ENCODE measurements at places on chromosomes 6 and 20.

GRCh38 chr6:148461986-148462577, 119.4 kb downstream of the SASH1 start:
- DNase-seq: no peak

DNA sequence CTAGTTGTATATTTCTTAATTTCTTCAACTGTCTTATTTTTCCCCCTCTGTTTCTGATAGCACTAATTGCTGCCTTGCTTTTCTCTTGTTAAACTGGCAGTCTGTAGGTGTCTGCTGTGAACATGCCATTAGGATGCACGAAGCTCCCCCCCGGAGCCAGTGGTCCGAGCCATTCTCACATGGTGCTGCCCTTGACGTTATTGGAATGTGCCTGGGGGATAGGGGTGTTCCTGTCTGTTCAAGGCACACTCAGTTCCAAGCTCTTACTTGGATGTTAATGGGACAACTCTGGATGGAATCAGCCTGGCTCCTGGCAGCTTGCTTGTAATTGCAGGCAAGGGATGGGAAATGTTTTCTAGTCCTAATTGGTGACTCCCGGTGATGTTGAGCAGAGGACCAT, 68.4 kb downstream of the RREB1 start:
- DNase-seq: no peak

GRCh38 chr6:7100072-7100752, 7.5 kb upstream of the RREB1 start:
- DNase-seq: no peak

DNA sequence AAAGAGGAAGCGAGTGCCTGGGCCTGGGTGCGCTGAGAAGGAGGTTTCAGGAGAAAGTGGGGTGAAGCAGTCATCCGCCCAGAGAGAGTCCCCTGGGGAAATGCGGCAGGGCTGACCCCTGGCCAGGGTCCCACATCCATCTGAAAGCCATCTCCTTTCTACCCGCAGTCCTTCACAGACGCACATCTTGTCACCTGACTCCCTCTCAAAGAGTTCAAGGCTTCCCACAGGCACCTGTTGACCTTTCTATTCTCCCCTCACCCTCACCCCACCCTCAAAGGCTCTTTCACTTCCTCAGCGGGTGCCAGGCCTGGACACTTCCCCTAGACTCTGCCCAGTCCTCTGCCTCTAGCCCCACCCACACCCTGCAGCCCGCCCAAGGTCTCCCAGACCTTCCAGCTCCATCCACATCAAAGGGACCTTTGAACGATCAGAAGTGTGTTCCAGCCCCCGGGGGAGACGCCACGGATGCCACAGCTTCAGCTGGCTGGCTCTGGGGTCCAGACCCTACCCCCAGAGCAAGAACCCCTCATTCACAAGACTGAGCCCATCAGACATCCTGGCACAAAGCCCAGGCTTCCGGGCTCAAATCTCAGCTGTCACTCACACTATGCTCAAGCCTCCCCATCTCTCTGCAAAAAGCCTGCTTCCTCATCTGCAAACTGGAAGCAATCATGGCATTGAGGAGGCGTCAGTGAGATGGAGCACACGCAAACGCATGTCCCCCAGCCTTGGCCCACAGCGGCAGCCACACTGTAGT, 2.1 kb downstream of the CTSZ start:
- DNase-seq: no peak

- DNase-seq: no peak
Measured at GRCh38 chr6:120363429-120363828, 970.9 kb downstream of the TBC1D32 start.

DNA sequence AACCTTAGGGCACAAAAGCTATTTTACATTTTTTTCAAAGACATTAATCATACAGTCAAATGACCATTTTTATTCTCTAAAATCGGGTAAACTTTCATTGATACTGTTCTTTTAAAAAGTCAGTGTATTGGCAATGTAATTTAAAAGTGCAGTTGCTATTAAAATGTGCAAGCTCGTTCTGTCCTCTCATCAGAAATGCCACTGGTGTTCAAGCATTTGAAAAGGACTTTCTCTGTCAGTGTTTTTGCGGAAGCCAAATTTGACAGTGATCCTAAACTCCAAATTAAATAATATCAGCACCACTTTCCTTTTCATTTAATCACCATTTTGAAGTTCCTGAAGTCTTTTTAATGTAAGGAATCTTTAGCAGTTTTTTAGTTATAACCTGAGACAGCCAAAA, 69.6 kb downstream of the AFG1L start:
- DNase-seq: no peak

DNA sequence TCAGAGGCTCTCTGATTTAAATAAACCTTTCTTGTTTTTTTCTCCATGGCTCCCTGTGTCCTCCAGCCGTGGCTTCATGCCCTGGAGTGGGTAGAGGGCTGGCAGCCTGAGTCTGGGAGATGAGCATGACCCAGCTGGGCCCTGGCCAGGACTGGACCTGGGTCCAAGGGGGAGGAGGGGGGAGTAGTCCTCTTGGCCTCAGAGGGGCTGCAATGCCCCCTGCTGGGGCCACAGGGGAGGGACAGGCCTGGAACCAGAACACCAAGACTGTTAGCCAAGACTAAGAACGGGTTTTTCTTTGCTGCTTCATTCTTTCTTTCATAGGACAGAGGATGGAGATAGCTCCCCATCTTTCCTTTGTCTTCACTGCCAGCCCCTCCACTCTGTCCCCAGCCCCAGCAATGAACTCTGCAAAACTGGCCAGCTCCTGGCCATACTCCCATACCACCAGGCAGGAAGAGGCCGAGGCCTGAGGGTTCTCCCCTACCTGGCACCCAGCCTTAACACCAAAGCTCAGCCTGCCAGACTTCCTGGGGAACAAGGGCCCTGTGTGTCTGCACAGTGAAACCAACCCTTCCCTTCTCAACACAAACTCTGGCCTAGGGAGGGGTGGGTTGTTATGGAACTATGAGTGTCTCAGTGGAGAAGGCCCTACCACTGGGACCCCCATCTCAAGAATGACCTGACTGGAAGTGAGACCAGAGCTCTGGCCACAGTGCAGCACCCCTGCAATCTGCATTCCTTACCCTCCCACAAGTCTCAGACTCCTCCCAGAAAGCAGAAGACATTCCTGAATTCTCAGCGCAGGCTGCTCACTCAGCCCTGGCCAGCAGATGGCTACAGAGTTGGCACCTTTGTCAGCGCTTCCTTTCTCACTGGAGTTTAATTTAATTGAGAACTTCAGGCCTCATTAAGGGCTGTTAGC, 11.0 kb downstream of the SLC29A1 start:
- DNase-seq: no peak

- DNase-seq: no peak
Measured at GRCh38 chr6:168376120-168376519, 56.5 kb upstream of the DACT2 start.

GRCh38 chr20:64106981-64107735, at the start of gene NPBWR2:
Gene NPBWR2 (minus strand): TSS chr20:64107565. CDS start chr20:64106831, 734 bp downstream.
- no peak for DNase-seq

DNA sequence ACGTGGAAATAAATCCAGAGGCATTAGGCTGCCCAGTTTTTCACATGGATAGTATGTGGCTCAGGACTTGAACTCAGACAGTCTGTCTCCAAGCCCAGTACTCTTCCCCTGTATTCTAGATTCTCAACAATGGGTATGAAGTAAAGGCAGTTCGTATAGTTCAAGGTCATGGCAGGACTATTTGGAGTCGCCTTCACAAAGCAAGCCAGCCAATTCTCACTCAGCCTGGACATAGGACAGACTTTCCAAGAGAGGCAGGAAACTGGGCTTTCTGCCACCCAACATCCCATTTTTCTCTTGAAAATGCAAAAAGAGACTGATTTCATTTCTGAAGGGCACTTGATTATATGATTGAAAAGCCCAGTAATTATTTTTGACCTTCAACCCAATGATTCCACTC, 111.0 kb downstream of the EDN1 start:
- no peak for DNase-seq

DNA sequence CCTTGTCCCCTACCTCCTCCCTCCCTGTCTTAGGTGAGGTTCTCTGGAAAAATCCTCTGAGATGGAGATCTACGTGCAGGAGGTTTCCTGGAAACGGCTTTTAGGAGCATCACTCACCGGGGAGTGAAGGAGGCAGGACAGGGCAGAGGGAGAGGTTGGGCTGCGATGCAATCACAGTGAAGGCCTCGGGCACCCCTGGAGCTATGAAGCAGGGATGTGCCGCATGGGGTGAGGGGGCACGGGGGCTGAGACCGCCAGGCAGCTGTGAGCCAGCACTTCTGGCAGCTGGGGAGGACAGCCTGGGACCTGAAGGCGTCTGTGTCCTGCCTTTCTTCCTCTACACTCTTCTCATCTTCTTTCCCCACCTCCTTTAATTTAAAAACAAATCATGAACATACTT, 12.9 kb upstream of the GLP1R start:
- DNase-seq: no peak

GRCh38 chr6:47455533-47456209, 21.9 kb upstream of the CD2AP start:
- DNase-seq: no peak

DNA sequence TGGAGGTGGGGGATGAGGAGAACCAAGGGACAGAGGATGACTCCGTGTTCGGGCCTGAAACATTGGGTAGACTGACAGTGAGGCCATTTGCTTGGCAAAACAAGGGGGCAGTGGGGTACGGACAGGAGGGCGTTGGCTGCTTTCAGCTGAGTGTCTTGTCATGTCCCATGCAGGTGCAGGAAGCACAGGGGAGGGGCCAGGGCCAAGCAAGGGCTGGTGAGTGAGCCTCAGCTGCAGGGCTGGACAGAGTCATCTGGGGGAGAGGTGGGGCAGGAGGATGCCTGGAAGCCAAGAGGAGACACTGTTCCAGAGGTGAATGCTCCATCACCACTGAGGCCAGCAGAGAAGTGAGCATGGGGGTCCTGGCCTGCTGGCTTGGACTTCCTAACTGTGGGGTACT, 78.4 kb downstream of the ERMARD start:
- DNase-seq: no peak

DNA sequence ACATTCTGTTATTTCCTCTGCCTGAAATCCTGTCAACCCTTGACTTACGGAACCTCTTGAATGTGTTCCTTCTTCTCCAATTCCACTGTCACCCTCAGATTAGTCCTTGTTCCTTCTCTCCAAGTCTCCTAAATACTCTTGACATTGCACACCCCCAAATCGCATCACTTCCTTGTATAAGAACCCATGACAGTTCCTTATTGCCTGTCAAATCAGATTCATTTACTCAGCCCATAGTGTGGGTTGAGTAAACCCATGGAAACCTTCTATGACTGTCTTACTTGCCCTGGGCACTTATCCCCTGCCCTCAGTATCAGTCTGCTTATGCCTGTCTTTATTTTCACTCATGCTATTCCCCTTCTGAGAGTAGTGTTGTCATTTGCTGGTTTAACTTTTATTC, 40.5 kb downstream of the ARMC2 start:
- DNase-seq: no peak

DNA sequence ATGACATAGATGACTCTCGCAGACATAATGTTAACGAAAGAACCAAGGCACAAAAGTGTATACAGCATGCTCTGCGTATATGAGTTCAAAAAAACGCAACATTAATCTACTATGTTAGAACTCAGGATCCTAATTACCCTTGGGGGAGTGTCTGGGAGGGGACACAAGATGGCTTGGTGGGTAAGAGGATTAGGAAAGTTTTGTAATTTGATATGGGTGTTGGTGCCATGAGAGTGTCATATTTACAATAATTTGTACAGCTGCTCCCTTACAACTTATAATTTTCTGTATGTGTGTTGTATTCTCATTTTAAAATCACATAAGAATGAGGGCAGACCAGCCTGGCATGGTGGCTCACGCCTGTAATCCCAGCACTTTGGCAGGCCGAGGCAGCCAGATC, 38.6 kb downstream of the TFEB start:
- no peak for DNase-seq

GRCh38 chr20:43477619-43478018, 19.9 kb downstream of the SRSF6 start:
- no peak for DNase-seq

- DNase-seq: no peak
Measured at GRCh38 chr20:32368925-32369324, 10.8 kb downstream of the ASXL1 start.

DNA sequence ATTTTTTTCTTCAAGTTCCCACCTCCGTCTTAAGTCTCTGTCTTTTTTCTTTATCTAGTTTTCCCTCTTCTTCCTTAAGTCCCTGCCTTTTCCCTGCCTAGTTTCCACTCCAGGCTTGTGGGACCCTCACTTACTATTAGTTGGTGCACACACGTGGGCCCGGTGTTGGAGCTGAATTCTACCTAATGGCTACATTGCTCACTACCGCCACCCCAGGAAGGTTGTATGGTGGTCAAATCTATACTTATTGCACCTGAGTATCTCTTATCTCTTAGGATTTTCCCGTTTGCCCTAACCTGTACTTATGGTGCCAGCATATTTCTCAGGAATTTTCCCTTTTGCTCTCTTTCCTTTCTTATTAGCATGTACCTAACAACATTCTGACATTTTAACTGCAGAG, 692.8 kb downstream of the EPM2A start:
- no peak for DNase-seq

- no peak for DNase-seq
Measured at GRCh38 chr6:158110986-158111385, 57.1 kb downstream of the SERAC1 start.

DNA sequence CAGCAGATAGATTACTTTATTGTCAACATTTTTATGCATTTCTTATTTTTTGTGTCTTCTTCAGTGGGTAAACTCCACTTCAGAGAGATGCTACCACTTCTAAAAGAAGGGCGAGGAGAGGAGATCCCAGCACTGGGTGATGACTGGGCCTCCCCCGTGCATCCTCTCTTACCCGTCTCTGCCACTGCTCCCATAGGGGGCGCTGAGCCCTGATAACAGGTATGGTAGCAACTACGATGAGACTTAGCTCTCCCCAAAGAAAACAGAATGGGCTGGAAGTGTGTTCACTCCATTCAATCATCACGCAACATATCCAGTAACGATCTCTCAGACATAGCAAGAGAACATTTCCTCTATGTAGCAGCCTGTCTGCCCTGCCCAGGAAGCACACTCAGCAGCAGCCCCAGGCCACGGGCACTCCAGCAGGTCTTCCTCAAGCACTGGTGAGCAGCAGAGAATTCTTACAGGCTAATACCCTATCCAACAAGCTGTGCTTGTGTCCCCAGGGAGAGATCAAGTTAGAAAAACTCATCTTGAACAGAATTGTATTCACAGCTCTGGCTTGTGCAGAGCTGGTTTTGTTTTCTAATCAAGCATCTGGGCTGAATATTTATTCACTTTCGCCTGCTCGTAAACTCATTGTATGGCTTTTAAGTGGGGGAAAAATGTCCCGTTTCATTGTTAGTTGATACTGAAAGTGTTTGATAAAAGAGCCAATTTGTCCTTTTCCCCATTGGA, 533.1 kb upstream of the CDH4 start:
- DNase-seq: no peak

DNA sequence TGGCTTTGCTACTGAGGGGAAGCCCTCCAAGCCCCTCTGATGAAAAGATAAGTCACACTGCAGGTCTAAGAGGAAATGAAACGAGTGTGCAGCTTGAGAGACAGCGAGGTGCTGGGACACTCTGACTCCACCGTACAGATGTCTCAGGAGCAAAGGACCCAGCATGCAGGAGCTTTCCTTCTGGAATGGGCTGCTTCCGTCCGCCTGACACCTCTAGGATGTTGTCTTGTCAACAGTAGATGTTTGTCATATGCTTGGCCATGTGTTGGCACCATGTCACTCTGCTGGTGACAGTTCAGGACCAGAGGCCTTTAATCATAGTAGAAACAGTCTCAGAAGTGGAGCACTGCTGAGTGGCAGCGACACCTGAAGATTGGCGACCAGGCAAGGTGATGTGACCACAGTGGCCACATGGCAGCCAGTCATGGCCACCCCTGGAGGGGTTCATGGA, 46.7 kb downstream of the SLC24A3 start:
- DNase-seq: no peak

Measured in T-helper 9 cell (primary cell).